ENCODE measurements at places on chromosomes 12 and 14. TPM values are rescaled to one million over a fixed set of nuclear protein-coding genes. Genes with fewer than 3 reads are reported as not detected.
A peak's percentile ranks its signal among the peaks of the same experiment; 100 is the strongest.

DNA sequence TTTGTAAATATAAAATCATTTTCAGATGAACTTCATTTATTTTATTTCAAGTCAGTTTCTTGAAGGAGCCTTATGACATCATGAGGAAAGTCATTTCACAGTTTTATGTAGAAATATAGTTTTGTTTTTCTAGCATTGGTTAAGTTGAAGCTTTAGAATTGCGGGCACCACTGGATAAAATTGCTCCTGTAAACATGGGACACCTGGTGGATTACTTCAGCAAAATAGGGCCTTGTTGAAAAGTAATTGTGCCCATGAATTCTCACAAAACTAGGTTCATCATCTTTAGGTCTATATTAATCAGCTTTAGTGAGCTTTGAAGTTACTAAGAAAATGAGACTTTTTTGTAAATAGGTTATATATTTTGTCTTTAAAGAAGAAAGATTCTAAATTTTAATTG lies 25.3 kb downstream of the CNTN1 start:
- DNase-seq: no peak

DNA sequence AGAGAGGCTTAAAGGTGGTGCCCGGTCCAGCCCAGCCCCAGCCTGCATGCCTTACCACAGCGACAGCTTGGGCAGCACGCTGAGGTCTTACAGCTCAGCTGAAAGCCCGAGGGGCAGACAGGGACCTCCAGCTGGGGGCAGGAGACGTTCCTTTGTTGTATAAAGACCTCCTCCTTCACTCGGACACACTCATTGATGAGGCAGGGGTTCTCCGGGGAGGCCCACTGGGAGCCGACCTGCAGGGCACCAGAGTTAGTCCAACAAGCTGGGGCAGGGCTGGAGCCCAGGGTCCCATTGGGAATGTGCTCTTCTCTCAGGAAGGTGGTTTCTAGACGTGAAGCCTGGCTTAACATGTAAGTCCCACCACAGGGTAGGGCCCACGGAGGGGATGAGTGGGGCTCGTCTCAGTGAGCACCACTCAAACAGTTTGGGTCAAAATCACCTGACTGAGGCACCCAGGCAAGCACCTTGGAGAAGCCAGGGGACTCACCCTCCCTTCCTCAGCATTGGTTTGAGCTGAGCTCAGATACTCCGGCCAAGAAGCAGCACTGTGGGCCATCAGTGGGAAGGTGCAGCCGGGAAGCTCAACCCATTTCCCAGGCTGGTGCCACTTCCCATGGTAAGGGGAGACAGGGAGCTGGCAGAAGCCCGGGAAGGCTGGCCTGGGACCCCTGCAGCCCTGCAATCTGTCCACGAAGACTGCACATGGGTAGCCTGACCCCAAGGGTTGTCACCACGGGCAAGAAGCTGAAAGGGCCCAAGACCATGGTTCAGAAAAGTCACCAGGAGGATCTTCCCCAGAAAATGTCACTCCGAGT lies 24.3 kb upstream of the ANO2 start:
- DNase-seq: no peak

DNA sequence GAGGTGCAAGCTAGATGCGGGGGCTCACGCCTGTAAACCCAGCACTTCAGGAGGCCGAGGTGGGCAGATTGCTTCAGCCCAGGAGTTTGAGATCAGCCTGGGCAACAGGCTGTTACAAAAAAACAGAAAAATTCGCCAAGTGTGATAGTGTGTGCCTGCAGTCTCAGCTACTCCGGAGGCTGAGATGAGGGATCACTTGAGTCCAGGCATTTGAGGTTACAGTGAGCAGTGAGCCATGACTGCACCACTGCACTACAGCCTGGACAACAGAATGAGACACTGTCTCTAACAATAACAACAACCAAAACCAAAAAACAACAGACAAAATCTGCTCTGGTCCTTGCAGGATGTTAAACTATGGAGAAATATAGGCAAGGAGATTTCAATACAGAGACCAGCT lies 13.9 kb downstream of the BTBD7 start:
- DNase-seq: no peak

- peak; percentile 73 for DNase-seq
Measured at GRCh38 chr14:21071225-21072030, 1.3 kb downstream of the ARHGEF40 start.

Gene CFAP54
- 6.7 TPM for total RNA-seq

GRCh38 chr14:54299410-54300363 lies 97.1 kb upstream of the CDKN3 start:
- no peak for DNase-seq

Gene REC8
- 11.6 TPM for total RNA-seq

- DNase-seq: no peak
Measured at GRCh38 chr12:9135903-9136310, 20.2 kb upstream of the A2M start.

Gene ENO2
- 17.2 TPM for total RNA-seq

DNA sequence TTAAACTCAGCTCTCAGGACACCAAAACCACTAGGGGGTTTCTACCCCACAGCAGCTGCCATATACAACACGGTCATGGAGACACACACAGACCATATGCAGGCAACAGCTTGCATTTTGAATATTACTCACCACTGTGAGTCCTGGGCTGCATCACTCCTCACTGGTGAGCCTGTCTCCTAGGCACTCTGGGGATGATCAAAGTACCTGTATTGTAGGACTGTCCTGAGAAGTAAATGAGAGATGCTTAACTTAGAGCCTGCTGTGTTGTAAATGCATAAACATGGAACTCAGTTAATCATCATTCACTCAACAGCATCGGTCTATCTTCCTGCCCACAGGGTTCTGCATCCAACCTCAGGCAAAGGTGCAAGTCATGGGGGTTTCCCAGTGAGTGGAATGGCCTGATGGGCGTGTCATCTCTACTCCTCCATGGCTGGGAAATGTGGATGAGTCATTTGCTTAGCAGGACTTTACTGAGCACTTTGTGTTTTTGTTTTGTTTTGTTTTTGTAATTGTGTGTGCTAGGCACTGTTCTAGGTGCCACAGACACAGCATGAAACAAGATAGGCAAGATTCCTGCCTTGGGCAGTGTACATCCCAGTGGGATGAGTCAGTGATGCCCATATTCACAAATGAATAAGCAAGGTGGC lies 1141.2 kb upstream of the TMEM132C start:
- DNase-seq: no peak

Gene C12orf50
- total RNA-seq: not detected

GRCh38 chr12:57517187-57517586 lies 3.1 kb downstream of the DDIT3 start:
- DNase-seq: no peak

- no peak for DNase-seq
Measured at GRCh38 chr12:132490422-132491137, 629 bp downstream of the FBRSL1 start.

DNA sequence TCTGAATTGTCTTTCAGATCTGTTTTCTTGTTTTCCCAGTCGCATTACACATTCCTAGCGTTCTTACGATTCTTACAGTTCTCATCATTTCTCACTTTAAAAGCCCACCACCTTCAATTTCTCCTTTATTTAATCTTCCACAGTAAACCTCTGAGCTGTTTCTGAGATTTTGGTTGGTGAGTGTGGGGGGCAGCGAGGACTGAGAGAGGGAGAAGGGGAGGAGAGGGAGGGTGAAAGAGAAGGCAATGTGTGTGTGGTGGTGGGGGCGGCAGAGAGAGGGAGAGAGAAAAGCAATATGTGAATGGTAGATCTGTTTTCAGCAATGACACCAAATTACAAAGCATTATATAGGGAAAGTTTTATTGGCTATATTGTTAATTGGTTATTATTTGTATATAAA lies 282.6 kb downstream of the SOX5 start:
- no peak for DNase-seq

DNA sequence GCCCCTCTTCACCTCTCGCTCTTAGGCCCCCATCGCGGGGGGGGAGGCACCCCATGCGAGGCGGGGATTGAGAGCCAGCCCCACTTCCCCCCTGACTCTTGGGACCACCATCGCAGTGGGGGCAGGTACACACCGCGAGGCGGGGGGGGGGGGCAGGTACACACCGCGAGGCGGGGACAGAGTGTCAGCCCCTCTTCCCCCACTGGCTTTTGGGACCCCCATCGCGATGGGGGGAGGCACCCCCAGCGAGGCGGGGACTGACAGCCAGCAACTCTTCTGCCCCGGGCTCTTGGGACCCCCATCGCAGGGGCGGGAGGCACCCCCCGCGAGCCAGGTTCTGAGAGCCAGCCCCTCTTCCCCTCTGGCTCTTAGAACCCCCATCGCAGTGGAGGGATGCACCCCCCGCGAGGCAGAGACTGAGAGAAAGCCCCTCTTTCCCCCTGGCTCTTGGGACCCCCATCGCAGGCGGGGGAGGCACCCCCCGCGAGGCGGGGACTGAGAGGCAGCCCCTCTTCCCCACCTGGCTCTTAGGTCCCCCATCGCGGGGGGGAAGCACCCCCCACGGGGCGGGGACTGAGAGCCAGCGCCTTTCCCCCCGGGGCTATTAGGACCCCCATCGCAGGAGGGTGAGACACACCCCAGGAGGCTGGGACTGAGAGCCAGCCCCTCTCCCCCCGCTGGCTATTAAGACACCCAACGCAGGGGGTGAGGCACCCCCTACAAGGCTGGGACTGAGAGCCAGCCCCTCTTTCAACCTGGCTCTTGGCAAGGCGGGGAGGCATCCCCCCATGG lies 196.5 kb upstream of the PZP start:
- DNase-seq: no peak

Gene CISTR
- total RNA-seq: not detected

- no peak for DNase-seq
Measured at GRCh38 chr12:40229690-40230651, 5.2 kb downstream of the LRRK2 start.

- DNase-seq: peak; percentile 62
Measured at GRCh38 chr12:65602610-65603295, 221.5 kb upstream of the HMGA2 start.

Gene RTL1
- not detected for total RNA-seq

Gene TAS2R13
- total RNA-seq: 4.2 TPM

DNA sequence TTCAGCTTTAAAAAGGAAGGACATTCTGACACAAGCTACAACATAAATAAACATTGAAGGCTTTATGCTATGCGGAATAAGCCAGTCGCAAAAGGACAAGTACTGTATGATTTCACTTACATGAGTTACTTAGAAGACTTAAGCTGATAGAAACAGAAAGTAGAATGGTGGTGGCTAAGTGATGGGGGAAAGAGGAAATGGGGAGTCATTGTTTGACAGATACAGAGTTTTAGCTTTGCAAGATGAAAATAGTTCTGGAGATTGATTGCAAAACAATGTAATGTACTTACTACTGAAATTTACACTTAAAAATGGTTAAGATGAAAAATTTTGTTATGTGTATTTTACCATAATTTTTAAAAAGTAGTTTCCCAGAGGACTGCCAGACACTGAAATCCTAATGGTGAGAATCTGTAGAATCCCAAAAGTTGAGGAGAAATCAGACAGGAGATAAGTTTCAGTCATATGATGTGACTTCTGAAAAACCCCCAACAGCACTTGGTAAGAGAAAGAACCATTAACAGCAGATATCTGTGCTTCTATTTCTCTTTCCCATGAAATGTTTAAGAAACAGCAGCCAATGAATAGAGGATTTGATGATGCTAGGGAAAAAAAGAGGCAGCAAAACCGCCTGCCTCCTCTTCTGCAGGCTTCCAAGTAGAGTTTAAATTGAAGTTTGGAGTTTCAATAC lies 16.6 kb upstream of the CLEC2A start:
- DNase-seq: no peak

- DNase-seq: peak; percentile 29
Measured at GRCh38 chr12:46915082-46915481, 89.3 kb upstream of the SLC38A4 start.

GRCh38 chr12:75982169-75982564 lies 49.4 kb downstream of the PHLDA1 start:
- DNase-seq: no peak

Gene C12orf56
- 11.6 TPM for total RNA-seq

- DNase-seq: no peak
Measured at GRCh38 chr14:79333198-79333546, 878.1 kb downstream of the DIO2 start.

DNA sequence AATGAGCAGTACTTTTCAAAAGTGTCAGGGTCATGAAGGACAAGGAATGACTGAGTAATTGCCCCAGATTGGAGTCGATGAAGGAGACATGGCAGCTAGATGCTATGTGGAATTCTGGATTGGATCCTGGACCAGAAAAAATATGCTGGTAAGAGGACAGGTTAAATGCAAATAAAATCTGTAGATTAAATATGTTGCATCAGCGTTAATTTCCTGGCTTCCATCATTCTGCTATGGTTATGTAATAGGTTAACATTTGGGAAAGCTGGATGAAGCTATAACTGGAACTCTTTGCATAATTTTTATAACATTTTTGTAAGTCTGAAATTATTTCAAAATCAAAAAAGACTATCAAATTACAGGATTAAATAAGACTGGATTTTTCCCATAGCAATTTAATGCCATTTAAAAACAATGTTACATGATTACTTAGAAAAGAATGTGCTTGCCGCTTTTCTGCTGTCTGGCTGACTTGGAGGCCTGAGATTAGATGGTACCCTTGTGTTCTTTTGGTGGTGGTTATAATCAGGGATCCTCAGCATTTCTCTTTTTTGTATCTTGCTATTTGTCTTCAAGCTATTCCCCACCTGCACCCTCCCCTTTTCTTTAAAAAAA lies 65.1 kb downstream of the FBXW8 start:
- no peak for DNase-seq

Gene IRAK3
- total RNA-seq: 35.8 TPM

- DNase-seq: peak; percentile 37
Measured at GRCh38 chr12:106138633-106139421, at the start of gene NUAK1. NUAK1 (minus strand) TSS chr12:106138954; CDS start chr12:106138653, 301 bp downstream.

DNA sequence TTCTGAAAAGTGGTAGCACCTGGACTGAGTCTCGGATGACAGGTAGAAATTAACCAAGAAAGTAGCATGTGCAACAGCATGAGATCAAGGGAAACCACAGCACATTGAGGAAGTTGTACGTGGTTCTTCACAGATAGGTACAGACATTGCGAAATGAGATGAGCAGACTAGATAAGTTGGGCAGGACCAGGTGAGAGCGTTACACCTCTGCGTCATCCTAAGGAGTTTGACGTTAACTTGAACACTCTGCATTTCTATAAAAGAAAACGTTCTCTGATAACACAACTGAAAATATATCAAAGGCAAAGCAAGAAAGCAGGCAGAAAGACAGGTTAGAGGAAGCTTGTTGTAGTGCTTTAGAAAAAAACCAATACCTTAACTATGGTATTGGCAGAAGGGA lies 98.5 kb upstream of the RASSF8 start:
- DNase-seq: no peak

- no peak for DNase-seq
Measured at GRCh38 chr12:42961395-42961794, 371.8 kb upstream of the PRICKLE1 start.

Gene RNASE2
- total RNA-seq: 3.5 TPM

Gene DPPA3
- total RNA-seq: not detected

Gene FERMT2
- total RNA-seq: 158 TPM

DNA sequence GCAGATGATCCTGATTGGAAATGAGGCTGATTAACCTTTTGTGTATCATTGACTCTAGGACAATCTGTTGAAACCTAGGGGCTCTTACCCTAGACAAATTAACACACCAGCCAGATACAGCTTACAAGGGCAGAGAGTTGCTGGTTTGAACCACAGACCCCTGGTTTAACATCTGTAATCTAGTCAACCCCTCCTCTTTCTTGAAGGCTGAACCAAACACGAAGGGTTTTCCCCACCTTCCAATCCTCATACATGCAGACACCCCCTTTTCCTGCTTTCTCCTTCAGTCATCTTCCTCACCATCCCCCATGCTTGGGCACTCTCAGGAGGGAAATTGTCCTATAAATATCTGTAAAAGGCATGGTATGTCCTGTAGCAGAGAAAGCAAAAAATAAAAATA lies 126.0 kb upstream of the HIF1A start:
- DNase-seq: no peak

Data from tibial nerve (tissue), 4 donors.